ENCODE measurements at places on chromosomes 7 and 10. TPM values are rescaled to one million over a fixed set of nuclear protein-coding genes. Genes with fewer than 3 reads are reported as not detected.

- no peak for DNase-seq
These were observed 13.2 kb downstream of the ARHGAP19 start for GRCh38 chr10:97279121-97279815.

Gene SLC13A1
- not detected for total RNA-seq

- no peak for DNase-seq
These were observed 29.8 kb downstream of the NRP1 start for GRCh38 chr10:33304423-33305225.

Gene MRC1
- total RNA-seq, result not detected

DNA sequence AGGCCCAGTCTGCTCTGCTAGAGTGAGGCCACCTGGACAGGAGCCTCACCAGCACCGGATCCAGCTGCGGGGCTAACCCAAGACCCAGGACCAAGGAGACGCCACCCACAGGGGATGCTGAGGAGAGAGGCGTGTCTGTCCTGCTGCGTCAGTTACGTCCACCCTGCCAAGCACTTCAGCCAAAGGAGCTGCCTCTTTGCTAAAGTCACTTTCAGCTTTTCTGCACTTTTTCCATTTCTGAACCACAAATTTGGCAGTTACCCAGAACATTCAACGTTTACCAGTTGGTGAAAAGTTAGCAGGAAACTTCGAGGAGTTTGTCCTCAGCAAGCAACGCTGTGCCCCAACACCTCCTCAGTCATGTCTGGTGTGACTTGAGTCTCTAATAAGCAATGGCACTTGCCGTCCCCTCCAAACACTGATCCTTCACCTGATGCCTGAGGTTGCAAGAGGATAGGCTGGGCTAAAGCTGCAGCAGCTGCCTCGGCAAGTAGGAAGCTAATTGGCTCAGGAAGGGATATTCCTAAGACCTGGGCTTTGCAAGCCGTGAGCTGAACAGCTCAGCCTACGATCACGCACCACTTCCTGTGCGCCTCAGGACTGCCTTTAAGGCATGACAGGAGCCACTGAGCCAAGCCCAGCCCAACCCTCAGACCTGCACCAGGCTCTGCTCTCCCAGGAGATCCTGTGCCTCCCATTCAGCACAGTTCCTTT lies 40.1 kb downstream of the KCNH2 start:
- DNase-seq, result no peak

- DNase-seq, result no peak
These were observed 95.4 kb upstream of the SEMA3C start for GRCh38 chr7:81014266-81014665.

- no peak for DNase-seq
These were observed 167.9 kb downstream of the PARD3 start for GRCh38 chr10:34647160-34647559.

- DNase-seq, result no peak
These were observed 153.7 kb downstream of the FAM107B start for GRCh38 chr10:14621037-14621436.

Gene LRGUK
- 9.9 TPM for total RNA-seq

DNA sequence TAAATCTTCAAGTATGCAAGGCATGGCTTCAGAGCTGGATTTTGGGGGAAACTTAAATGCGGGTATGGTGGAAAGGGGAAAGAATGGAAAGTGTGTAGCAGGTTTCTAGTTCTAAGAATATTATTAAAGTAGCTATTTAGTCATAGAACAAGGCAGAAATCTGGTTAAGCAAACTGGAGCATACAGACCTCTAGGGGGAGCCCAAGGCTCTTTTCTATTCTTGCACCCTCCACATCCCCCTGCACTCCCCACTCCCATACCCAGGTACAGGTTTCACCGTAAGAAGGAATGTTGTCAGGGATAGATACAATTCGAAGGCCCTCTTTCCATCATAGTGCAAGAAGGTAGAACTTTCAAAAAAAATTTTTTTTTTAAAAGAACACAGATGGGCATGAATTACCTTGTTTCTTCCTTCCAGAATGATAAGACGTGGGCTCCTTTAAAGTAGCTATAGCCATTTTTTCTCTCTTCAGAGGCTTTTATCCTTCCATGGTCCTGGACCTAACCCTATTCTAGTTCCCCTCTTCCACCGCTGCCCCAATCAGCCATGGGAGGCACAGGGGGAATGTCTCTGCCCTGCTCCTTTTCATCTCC lies 41.5 kb upstream of the SMIM30 start:
- peak; percentile 78 for DNase-seq

DNA sequence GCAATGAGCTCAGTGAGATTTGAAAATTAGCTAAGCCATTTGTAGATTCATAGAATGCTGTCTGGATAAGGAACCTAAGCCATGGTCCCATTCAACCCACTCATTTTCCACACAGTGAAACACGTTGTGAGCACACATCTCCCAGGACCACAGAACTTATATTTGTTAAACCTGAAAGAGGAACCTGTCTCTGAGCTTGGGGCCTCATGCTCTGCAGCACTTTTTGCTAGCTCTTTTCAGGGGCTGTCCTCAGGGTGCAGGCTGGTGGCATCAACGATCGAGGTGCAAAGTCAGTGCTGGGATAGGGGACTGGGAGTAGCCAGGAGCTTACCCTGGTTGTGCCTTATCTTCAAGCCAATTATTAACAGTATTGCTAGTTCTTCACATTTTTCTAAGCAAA lies 11.9 kb downstream of the HECW1 start:
- DNase-seq, result no peak

DNA sequence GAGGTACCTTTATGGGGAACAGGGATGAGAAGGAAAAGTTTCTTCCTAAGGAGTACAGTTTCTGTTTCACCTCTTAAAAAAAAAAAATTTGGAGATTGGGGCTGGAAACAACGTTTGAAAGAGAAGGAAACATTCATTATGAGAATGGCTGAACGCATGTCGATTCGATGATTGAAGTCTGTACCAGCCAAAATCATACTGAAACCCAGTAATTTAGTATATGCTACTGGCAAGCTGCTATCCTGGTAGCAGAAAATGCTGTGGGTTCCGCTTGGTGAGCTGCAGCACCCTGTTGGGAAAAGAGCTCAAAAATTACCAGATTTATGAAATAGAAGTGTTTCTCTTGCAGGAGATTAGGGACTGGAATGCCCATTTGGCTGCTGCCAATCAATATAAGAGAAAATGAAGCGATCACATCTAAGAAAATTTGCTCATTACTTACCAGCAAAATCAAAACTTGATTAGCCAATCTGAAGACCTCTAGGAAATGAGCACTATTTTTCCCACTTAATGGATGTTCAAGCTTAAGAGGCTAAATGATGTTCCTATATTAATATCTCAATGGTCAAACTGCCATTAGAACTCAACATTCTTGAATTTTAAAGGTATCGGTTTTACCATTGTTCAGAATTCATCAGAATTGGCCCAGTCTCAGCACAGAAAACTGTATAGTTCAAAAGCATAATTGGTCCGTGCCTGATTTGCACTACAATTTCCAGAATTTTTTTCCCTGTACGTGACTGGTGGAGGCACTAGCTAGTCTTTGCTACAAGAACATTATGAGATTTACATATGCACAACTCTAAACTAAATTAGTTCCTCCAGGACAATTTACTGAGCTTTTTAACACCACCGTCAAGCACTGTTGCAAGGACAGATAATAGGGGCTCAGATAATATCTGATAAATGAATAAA lies 1.2 kb upstream of the ITGB1 start:
- no peak for DNase-seq

DNA sequence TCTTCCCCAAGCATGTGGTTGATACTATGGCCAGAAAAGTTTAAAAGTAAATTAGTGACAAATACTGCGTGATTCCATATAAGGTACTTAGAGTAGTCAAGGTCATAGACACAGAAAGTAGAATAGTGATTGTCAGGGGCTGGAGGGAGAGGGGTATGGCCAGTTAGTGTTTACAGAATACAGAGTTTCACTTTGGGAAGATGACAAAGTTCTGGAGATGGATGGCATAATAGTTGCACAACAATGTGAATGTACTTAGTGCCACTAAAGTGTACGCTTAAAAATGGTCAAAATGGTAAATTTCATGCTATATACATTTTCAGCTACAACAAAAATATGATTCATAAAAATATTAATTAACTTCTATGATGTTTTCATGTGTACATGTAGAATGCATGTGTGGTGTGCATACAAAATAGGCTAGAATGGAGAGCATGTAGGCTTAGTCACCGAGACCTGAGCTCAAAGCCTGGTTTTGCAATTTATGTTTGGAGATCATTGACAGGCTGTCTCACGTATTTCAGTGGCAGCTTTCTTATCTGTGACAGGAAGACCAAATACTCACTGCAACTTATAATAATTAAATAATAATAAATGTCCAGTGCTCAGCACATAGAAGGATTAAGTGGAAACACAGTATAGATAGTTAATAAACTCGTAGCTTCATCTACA lies 625.6 kb downstream of the SUGCT start:
- peak; percentile 25 for DNase-seq

DNA sequence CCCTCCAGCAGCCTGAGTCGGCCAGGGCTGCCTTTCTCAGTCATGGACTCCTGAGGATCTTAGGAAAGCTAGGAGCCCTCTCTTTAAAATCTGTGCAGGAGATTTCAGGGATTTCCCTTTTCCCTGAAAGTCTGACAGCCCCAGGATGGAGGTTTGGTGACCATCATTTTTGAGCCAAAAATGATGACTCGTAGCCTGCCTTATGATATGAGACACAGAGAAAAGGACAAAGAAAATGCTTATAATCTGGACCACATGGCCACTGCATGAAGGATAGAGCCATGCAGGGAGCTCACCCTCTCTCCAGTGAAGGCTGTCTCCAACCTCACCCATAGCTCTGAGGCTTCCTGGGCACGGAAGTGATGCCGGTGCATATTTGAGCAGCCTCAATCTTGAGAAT lies 106.6 kb upstream of the CHST15 start:
- DNase-seq, result no peak

DNA sequence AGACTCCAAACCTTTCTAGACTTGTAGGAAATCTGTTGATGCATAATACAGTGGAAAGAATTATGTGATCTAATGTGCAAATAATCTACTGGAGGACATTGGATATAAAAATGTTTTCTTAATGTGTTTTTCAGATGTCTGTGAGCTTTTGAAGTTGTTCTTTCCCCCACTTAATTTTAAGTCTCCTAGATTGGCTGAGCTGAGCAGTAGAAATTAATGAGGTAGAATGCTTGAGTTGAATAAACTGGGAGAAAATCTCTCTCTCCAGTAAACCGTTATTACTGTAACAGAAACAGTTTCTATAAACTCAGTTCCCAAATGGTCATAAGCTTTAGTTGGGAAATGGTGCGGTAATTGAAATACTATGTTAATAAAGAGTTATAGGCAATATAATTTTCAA lies 15.7 kb downstream of the CSGALNACT2 start:
- no peak for DNase-seq

Gene INHBA
- total RNA-seq, result 0.05 TPM

DNA sequence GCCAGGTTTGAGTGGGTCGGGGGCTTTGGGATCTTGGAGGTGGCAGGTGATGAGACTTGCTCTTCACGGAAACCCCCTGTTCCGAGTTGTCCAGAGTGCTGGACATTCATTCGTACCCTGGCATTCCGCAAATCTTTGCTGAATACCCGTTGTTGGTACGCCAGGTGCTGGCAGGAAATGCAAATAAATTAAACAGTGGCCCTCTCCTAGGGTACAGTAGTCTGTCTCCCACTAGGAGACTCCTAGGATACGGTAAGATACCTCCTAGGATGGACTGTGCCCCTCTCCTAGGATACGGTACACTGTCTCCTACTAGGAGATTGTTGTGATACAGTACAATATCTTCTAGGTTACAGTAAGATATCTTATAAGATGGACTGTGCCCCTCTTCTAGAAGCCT lies 544 bp downstream of the SEC23IP start:
- DNase-seq, result no peak

DNA sequence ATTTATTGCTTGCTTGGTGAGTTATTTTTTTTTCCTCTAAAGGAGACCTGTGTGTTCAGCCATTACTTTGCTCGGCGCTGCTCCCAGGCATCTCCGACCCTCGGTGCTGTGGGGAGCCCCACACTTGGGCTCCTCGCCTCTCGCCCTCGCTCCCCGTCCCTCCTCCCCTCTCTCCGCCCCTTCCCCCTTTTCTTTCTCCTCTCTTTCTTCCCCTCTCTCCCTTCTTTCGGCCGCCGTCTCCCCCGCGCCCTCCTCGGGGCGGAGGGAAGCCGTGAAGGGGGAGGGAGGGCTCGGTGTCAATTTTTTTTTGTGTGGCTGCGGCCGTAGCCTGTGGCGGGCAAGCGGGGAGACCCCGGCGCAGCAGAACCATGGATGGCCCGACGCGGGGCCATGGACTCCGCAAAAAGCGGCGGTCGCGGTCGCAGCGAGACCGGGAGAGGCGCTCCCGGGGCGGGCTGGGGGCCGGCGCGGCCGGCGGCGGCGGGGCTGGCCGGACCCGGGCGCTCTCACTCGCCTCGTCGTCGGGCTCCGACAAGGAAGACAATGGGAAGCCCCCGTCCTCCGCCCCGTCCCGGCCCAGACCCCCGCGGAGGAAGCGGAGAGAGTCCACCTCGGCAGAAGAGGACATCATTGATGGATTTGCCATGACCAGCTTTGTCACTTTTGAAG lies 1.1 kb downstream of the AUTS2 start:
- DNase-seq, result no peak

Gene DKK1
- total RNA-seq, result 0.90 TPM

Gene UNC5B
- 0.90 TPM for total RNA-seq
